ENCODE measurements at places on chromosomes 5 and 9.

DNA sequence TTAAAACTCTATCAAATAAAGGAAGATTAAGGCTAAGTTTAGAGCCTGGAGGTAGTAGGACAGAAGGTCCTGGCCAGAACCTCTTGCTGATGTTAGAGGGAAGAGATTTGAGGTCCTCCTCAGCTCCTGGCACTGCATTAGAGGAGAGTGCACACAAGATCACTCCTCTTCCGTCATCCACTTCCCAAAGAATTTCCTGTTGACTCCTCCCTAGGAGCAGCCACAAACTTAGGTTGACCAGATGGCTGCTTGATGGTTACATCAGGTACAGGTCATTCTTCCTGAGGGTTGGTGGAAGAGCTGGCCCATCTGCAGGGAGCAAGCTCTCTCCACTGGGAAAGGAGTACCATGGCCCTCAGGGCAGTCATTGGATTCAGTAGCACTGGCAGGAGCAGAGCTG is 93.9 kb upstream of the IL33 start:
- no peak for DNase-seq

GRCh38 chr5:35134278-35135030 is 86.7 kb upstream of the AGXT2 start:
- no peak for DNase-seq

- DNase-seq, result no peak
Observed at GRCh38 chr5:116152169-116152568, 67.3 kb downstream of the COMMD10 start.

GRCh38 chr5:179893958-179894895 is 13.5 kb downstream of the TBC1D9B start:
- no peak for DNase-seq

DNA sequence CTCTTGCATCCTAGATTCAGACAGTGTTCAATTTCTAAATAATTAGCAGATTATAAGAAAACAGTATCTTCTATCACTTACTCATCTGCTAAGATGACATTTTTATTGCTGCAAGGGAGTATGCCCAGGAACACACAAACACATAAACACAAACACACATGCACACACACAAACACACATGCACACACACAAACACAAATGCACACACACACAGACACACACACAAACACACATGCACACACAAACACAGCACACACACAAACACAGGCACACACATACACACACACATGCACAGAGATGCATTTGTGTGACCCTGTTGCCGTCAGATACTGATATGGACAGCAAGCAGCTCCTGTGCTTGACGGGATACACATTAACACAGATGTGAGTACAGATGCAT is 612.9 kb downstream of the IRX1 start:
- DNase-seq, result no peak

DNA sequence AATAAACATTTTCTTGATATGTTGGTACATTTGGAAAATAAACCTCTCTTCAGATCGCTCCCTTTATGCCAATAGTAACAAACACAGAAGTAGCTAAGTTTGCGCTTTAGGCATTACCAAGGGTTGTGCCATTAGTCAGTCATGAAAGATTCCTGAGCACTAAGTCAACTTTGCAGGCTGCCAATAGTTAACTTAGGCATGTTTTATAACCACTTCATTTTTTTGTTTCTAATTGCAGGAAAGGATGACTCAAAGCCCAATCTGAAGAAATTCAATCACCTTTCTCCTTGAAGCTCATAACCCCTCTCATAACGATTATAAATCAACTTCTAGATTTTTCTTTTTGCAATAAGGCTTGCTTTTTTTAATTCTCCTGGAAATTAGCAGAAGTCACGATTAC is 517.0 kb downstream of the AGTPBP1 start:
- no peak for DNase-seq

- no peak for DNase-seq
Observed at GRCh38 chr9:110912419-110913291, 125.6 kb downstream of the LPAR1 start.

DNA sequence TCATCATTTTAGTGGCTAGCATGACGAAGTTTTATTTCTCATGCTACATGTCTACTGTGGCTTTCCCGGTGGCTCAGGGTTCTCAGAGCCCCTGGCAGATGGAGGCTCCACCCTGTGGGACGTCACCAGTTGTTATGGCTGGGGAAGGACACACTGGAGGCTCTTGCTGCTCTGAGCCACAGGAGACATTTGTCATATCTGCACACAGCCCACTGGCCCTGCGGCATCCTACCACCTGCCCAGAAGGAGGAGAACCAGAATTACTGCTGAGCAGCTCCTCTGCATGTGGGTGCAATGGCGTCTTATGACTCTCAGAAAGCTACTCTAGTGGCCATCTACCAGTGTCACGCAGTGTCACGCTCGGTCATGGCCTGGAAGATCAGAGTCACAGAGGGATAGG is 6.6 kb downstream of the OR13J1 start:
- DNase-seq, result no peak

DNA sequence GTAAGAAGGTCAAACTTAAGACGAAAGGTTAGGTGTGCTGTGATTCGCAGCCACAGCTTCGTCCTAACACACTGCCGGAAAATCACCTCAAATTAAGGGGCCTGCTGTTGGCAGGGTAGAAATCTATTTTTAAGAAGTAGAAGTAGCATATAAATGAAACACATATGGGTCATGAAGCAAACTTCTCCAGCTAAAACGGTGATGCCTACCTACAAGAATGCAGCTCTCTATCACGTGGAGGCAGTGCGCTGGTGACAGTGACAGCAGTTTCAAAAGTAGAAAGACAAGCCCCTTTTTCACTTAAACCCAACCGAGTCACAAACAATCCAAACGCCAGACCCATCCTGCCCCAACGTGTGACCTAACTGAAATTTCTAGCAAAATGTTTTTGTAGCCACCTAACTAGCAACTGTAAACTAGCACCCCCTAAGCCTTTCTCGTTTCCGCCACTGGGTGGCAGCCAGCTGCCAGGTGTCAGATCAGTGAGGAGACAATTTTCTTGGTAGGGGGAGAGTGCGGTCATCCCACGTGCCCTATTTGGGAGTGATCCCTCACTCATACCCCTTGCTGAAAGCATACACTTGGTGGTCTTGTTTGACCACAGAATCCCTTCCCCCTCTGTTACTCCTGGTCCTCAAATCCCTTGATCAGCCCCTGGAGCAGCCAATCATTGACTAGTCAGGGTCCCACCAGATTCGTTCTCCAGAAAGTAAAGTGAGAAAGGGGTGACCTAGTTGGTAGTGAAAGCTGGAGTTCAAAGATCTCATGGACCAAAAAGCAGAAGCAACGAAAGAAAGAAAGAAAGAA is 71.8 kb upstream of the MAMDC2 start:
- DNase-seq, result peak; percentile 58

DNA sequence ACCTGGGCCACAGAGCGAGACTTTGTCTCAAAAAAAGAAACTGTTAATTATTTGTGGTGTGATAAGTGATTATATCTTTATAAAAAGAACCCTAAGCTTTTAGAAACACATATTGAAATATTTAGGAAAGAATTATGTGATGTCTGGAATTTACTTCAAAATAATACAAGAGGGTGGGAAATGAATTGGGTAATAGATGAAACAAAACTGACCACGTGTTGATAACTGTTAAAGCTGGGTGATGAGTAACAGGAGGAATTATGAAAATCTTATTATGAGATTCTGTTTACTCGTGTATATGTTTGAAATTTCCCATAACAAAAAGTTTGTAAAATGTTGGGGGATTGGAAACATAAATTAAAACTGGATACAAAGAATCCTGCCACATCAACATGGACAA is 33.0 kb upstream of the PPP2CA start:
- DNase-seq, result no peak

DNA sequence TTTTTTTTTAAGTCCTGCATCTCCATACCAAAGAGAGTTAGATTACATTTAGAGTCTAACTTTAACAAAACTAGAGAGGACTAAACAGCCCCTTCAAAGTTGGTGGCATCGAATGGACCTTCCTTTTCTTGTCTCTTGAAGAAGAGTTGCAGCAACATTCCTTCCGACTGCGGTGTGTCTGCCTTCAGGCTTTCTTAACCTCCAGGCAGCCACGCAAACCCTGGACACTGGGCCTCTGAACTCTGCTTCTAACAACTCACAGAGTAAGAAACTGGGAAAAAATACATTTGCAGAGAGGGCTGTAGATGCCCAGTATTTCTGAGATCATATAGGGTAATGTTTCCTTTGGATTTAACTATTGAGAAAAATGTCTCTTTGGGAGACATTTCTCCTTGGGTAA is 120.5 kb upstream of the MAST4 start:
- DNase-seq, result no peak

DNA sequence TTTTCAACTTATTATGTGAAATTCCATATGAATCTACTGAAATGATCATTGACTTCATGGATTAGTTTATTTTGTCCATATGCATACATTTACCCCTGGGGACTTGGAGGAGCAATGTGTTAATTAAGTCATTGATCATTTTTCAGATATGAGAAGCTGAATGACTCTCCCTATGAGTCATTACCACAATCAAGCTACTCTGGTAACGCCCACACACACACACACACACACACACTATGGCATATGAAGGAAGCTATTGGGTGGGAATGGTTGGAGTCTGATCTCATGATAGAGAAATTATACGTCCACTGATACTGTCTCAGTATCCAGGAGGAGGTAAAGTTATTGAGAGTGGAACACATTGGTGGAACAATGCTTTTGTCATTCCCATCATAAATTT is 528.9 kb downstream of the AGTPBP1 start:
- DNase-seq, result no peak

GRCh38 chr5:42949348-42950115 is 90.6 kb downstream of the ANXA2R start:
- DNase-seq, result no peak

GRCh38 chr5:443239-444151 is 519 bp downstream of the EXOC3 start:
- no peak for DNase-seq

- no peak for DNase-seq
Observed at GRCh38 chr5:31052937-31053658, 140.4 kb upstream of the CDH6 start.

DNA sequence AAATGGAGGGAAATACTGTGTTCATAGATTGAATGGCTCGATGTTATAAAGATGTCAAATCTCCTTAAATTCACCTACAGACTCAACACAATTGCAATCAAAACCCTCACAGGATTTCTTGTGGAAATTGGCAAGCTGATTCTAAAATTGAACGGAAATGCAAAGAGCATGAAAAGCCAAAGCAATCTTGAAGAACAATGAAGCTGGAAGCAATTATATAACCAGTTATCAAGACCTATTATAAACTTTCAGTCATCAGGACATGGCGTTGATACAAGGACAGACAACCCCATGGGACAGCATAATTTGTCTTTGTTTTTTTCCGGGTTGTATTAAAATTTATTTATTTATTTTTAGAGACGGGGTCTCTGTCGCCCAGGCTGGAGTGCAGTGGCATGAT is 53.5 kb upstream of the OTULINL start:
- DNase-seq, result no peak

GRCh38 chr5:1294835-1295649 is at the start of gene TERT:
Gene TERT (minus strand): TSS chr5:1295068. CDS start chr5:1294989, 79 bp downstream.
- DNase-seq, result no peak

DNA sequence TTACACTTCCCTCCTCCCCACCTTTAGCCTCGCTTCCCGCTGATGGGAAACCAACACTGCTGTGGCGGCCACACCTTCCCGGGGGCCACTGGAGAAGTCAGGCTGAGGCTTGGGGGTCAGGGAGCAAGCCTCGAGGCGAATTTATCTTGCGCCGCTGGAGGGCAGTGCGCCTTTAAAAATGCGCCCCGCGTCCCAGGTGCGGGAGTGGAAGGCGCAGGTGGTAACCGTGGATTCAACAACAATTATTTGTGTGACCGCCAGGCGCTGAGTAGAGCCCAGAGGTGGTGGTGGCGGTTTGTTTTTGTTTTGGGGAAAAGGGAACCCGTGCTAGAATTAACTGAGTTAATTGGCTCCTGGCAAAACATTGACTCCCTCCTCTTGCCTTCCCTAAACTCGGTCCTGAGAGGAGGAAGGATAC is 1.1 kb downstream of the CFAP77 start:
- DNase-seq, result no peak

- DNase-seq, result no peak
Observed at GRCh38 chr5:126965487-126965886, 64.9 kb downstream of the MARCHF3 start.

- DNase-seq, result no peak
Observed at GRCh38 chr5:91787718-91788117, 404.6 kb upstream of the ARRDC3 start.

- no peak for DNase-seq
Observed at GRCh38 chr5:147857302-147858129, 21.0 kb upstream of the SCGB3A2 start.

DNA sequence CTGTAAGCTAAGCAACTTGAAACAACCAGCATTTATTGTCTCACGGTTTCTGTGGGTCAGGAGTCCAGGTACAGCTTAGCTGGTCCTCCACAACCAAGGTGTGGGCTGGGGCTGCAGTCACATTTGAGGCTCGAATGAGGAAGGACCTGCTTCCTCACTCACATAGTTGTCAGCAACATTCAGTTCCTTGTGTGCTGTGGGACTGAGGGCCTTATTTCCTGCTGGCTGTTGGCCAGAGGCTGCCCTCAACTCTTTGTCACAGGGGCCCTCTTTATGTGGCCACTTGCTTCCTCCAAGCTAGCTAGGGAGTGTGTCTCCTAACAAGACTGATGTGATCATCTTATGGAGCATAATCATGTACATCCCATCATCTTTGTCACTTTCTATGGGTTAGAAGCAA is 29.2 kb upstream of the SEMA4D start:
- no peak for DNase-seq

DNA sequence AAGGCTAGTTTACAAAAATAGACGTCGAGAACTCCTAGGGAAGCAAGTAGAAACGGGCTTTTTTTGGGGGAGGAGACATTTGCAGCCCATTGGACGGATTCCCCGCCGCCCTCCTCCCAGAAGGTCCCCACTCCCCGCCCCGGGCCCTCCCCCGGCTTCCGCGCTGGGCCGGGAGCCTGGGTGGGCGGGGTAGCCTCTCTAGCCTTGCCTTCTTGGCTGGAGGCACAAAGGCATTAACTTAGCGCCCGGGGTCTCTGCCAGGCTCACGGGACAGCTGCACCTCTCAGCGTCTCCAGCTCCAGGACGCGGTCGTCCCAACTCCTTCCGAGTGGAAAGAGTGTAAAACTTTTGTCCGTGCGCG is at the start of gene DMRTA1:
TSS of gene DMRTA1 (plus strand) at position 236 of the 361 bp plus-strand sequence. CDS start 242 bp downstream, outside the sequence.
- DNase-seq, result no peak

- no peak for DNase-seq
Observed at GRCh38 chr5:127830157-127830556, 127.0 kb downstream of the CCDC192 start.

- no peak for DNase-seq
Observed at GRCh38 chr5:95283761-95284571, 928 bp downstream of the MCTP1 start.

DNA sequence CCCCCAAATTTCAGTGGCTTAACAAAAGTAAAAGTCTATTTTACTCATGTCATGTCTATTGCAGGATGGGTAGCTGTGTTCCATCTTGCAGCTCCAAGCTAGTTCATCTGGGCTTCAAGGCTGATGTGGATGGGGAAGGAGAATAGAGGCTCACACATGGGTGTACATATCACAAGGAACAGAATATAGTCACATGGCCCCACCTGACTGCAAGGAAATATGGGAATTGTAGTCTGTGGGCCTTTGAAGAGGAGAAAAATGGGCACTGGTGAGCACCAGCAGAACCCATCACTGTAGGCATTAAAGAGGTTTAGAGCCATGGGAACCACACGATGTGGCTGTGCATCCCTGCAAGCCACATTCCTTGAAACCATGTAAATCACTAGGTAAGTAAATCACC is 17.9 kb upstream of the TRIO start:
- DNase-seq, result no peak

GRCh38 chr5:5523066-5523505 is 100.6 kb downstream of the ICE1 start:
- no peak for DNase-seq

Data from NCI-H1417 treated with DMSO at 0.1 percent for 48 hours (cell line).